Lower lobe of right lung (tissue), 2 donors: ENCODE measurements at places on chromosomes 5 and 9. TPM values are rescaled to one million over a fixed set of nuclear protein-coding genes. Genes with fewer than 3 reads are reported as not detected.

GRCh38 chr9:120757026-120757913 is 35.9 kb downstream of the FBXW2 start:
- no peaks in the 10 kb centered on the region for H3K27me3 ChIP-seq
- no peak overlapping the region for H3K4me3 ChIP-seq
- peak overlapping the region; percentile 3 for H3K27ac ChIP-seq
- H3K4me1 ChIP-seq: peaks cover 27% of the 10 kb centered on the region

MLANA gene
- total RNA-seq: not detected

- no peaks in the 10 kb centered on the region for H3K27me3 ChIP-seq
- DNase-seq: no peak
- H3K36me3 ChIP-seq: no peaks in the 10 kb centered on the region
- no peak overlapping the region for H3K27ac ChIP-seq
Observed at GRCh38 chr9:18014556-18014955, 435.7 kb downstream of the SH3GL2 start.

GRCh38 chr9:91711755-91712601 is 238.1 kb downstream of the ROR2 start:
- no peaks in the 10 kb centered on the region for H3K4me1 ChIP-seq
- DNase-seq: peak; percentile 50
- H3K4me3 ChIP-seq: no peak overlapping the region
- H3K36me3 ChIP-seq: no peaks in the 10 kb centered on the region
- H3K27me3 ChIP-seq: peaks cover 5% of the 10 kb centered on the region

PCDHGB7 gene
- total RNA-seq: 15.9 TPM

DNA sequence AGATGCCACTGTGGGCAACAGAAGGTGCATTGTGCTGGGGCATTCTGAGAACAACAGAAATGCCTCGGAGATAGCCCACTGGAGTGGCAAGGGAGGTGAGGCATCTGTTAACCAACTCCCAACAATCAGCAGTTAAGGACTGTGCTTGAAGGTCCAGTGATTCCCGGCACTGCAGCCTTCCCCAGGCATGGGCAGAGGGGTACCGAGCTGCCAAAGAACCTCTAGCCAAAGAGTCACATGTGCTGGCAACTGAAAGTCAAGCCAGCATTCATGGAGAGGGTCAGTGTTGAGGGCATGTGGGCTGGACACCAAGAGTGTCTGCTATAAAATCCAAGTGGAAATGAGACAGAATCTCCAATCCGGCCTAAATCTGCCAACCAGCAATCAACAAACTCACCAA is 149.6 kb downstream of the ASTN2 start:
- H3K4me1 ChIP-seq: no peaks in the 10 kb centered on the region
- no peaks in the 10 kb centered on the region for H3K36me3 ChIP-seq
- H3K27ac ChIP-seq: no peak overlapping the region

DNA sequence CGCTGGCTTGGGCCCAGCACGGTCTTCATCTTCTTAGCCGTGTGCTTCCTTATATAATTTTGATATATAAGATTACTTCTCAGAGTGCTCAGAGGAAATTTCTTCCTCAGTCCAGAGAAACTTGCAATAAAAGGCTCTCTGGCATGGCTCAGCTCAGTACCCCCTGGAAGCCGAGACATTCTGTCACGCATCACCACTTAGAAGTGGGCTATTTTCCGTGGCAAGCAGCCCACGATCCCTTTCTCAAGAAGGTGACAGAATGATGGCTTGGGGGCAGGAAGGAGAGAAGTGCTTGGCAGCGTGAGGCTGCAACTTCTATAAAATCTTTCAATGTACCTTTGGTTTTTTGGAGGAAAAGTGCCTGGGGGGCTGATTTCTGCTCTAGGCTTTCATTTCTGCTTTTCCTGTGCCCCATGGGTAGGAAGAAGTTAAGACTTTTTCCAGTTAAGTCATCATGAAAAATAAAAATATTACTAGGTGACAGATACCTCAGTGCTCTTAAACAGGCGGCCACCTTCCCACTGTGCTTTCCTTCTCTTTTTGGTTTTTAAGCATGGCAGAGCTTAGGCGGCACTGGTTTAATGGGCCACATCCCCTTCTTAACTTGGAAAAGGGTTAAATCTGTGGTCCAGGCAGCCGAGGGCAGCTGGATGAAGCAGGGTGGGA is 104.6 kb downstream of the MVB12B start:
- no peak overlapping the region for H3K27ac ChIP-seq
- H3K36me3 ChIP-seq: peaks cover 15% of the 10 kb centered on the region
- no peaks in the 10 kb centered on the region for H3K27me3 ChIP-seq
- no peaks in the 10 kb centered on the region for H3K4me1 ChIP-seq
- DNase-seq: no peak
- no peak overlapping the region for H3K4me3 ChIP-seq

PTGR1 gene
- 42.7 TPM for total RNA-seq

GRCh38 chr9:4416467-4416866 is 73.8 kb upstream of the SLC1A1 start:
- no peaks in the 10 kb centered on the region for H3K4me1 ChIP-seq
- no peak overlapping the region for H3K27ac ChIP-seq
- DNase-seq: no peak
- no peaks in the 10 kb centered on the region for H3K27me3 ChIP-seq
- H3K36me3 ChIP-seq: no peaks in the 10 kb centered on the region

RIC1 gene
- total RNA-seq: 20.5 TPM

GRCh38 chr9:131270171-131271015 is 5.9 kb downstream of the FAM78A start:
- H3K27ac ChIP-seq: peak overlapping the region; percentile 89
- peaks cover 71% of the 10 kb centered on the region for H3K4me1 ChIP-seq
- no peaks in the 10 kb centered on the region for H3K27me3 ChIP-seq
- no peaks in the 10 kb centered on the region for H3K36me3 ChIP-seq
- peak; percentile 85 for DNase-seq
- H3K4me3 ChIP-seq: peak overlapping the region; percentile 36

- H3K4me3 ChIP-seq: no peak overlapping the region
- H3K4me1 ChIP-seq: peaks cover 29% of the 10 kb centered on the region
- H3K36me3 ChIP-seq: peaks cover 10% of the 10 kb centered on the region
- H3K27me3 ChIP-seq: no peaks in the 10 kb centered on the region
- DNase-seq: no peak
- no peak overlapping the region for H3K27ac ChIP-seq
Observed at GRCh38 chr5:16877267-16877935, 58.7 kb downstream of the MYO10 start.

DNA sequence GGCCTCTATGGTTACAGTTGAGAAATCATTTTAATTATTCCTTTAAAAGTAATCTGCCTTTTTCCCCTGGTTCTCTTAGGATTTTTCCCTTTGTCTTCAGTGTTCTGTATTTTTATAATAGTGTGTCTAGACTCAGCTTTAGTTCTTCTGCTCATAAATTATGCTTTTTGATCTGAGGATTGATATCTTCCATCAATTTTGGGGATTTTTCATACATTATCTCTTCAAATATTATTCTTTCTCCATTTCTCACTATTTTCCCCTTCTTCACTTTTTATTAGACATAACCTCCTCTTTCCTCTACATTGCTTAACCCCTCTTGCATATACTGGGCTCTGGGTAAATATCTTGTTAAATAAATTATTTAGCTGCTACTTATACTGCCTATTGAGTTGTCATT is 36.3 kb upstream of the IL13 start:
- H3K27me3 ChIP-seq: no peaks in the 10 kb centered on the region
- H3K4me3 ChIP-seq: no peak overlapping the region
- no peaks in the 10 kb centered on the region for H3K4me1 ChIP-seq
- DNase-seq: no peak
- no peak overlapping the region for H3K27ac ChIP-seq
- H3K36me3 ChIP-seq: peaks cover 57% of the 10 kb centered on the region

- no peak for DNase-seq
- no peak overlapping the region for H3K4me3 ChIP-seq
- no peaks in the 10 kb centered on the region for H3K36me3 ChIP-seq
Observed at GRCh38 chr5:107687404-107687803, 16.7 kb upstream of the EFNA5 start.

DNA sequence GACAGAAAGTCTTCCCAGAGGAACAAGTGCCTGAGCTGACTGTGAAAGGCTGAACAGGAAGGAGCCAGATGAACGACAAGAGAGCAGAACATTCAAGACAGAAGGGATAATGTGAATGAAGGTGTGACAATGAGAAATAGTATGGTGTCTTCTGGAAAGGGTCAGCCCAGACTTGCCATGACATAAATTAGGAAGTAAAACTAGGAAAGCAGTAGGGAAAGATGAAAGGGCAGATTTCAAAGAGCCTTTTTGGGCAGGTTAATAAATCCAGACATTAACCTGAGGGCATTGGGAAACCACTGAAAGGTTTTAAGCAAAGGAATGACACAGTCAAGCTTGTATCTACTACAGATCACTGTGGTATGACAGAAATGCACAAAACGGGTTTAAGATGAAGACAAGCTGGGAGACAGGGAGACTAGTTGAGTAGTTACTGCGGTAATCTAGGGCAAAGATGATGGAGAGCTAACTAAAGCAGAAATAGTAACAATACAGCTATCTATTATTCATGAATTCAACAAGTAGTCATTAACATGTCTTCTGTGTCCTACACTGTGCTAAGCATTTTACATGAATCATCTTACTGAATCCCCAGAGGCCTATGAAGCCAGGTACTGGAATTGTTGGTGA is 580.9 kb upstream of the WWC1 start:
- H3K4me1 ChIP-seq: no peaks in the 10 kb centered on the region

TMEM252 gene
- 0.30 TPM for total RNA-seq

DNA sequence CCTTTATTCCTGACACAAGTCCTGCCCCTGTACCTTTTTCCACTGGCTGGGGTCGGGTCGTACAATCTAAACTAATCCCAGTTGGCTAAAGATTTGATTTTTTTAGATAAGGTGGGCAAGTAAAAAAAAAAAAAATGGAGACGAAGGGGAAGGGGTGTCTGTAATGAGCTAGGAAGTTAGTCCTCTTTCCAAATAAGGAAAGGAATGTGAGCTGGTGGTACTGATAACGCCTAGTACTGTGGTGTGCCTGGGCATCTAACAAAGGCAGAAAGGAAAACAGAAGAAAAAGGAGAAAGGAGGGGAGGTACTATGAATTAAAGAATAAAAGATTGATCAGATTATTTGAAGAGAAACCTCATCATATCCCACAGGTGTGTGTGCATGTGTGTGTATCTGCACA is 21.3 kb downstream of the PRDM9 start:
- no peak for DNase-seq
- H3K27me3 ChIP-seq: no peaks in the 10 kb centered on the region
- H3K27ac ChIP-seq: no peak overlapping the region
- H3K4me3 ChIP-seq: no peak overlapping the region
- no peaks in the 10 kb centered on the region for H3K36me3 ChIP-seq

DNA sequence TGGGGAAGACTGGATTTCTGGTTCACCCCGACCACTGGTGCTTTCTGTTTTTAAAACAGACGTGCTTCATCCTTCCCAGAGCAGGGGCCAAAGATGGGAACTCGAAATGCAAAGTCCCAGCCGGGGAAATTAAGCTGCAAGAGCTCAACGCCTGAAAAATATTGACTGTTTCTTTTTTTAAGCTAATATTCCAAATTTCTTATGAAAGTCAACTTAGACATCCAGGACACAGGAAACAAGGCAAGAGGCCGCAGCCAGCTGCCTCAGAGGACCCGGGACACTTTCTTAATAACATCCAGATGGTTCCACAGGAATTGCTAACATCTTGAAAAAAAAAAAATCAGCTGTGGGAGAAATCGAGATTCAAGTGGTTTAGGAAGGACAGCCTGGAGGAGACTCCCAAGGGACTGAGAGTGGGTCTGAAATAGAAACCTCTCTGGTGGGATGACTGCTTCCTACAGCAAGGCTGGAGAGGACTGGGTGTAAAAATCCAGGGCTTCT is 144.9 kb downstream of the FGF1 start:
- peaks cover 21% of the 10 kb centered on the region for H3K4me1 ChIP-seq
- no peaks in the 10 kb centered on the region for H3K36me3 ChIP-seq
- DNase-seq: no peak
- H3K27me3 ChIP-seq: no peaks in the 10 kb centered on the region

- no peaks in the 10 kb centered on the region for H3K27me3 ChIP-seq
- no peak overlapping the region for H3K27ac ChIP-seq
- H3K4me1 ChIP-seq: peaks cover 8% of the 10 kb centered on the region
- DNase-seq: no peak
- no peak overlapping the region for H3K4me3 ChIP-seq
Observed at GRCh38 chr9:86246752-86247161, 12.7 kb downstream of the C9orf153 start.

SLC34A3 gene
- total RNA-seq: not detected

GRCh38 chr5:125575891-125576505 is 829.6 kb upstream of the ZNF608 start:
- peaks cover 4% of the 10 kb centered on the region for H3K4me1 ChIP-seq
- DNase-seq: no peak
- H3K36me3 ChIP-seq: no peaks in the 10 kb centered on the region
- no peak overlapping the region for H3K4me3 ChIP-seq
- no peak overlapping the region for H3K27ac ChIP-seq

GRCh38 chr5:78328585-78329173 is 31.7 kb upstream of the SCAMP1 start:
- H3K4me3 ChIP-seq: no peak overlapping the region
- no peak for DNase-seq
- H3K36me3 ChIP-seq: no peaks in the 10 kb centered on the region
- H3K27ac ChIP-seq: no peak overlapping the region
- H3K4me1 ChIP-seq: no peaks in the 10 kb centered on the region

DNA sequence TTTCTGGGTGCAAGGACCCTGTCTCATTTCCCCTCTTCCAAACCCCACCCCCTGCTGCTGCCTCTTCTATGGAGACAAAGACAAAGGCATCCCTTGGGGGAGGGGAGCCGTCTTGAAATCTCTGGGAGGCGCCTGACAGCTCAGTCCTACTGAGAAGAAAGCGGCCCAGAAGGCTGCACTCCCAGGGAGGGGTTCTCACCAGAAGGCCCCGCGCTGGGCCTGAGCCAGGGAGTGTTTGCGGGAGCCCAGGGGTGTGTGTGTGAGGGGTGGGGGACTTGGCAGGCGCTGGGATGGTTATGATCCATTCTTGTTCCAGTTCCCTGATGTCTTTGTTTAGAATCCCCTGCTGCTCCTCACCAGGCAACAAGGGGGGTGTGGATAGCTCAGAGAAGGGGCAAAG is 45.7 kb upstream of the ALDH1B1 start:
- H3K27me3 ChIP-seq: no peaks in the 10 kb centered on the region
- DNase-seq: no peak
- H3K27ac ChIP-seq: no peak overlapping the region
- no peaks in the 10 kb centered on the region for H3K36me3 ChIP-seq
- no peak overlapping the region for H3K4me3 ChIP-seq

GRCh38 chr9:110152704-110153374 is 55.1 kb downstream of the C9orf152 start:
- H3K4me3 ChIP-seq: no peak overlapping the region
- no peaks in the 10 kb centered on the region for H3K36me3 ChIP-seq
- no peak for DNase-seq
- H3K27ac ChIP-seq: peak overlapping the region; percentile 0

DNA sequence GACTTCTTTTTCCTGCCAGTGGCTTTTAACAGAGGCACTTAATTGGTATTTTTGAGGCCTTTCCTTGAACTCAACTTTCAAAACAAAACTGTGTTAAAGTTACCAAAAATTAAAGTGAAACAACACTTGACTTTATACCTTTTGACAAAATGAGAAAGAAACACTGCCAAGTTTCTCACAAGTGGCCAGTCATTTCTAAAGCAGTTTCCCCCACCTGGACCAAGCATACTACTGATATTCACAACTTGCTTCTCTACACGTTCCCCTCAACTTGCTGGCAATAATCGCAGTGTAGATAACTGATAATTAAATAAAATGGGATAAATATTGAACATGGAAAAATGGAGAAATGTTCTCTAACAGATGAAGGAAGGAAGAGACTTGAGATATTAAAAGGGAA is 135.7 kb downstream of the TLR4 start:
- no peaks in the 10 kb centered on the region for H3K27me3 ChIP-seq
- no peak for DNase-seq
- H3K4me1 ChIP-seq: no peaks in the 10 kb centered on the region
- H3K4me3 ChIP-seq: no peak overlapping the region

GRCh38 chr5:94705427-94705826 is 87.0 kb downstream of the SLF1 start:
- DNase-seq: no peak
- H3K27ac ChIP-seq: no peak overlapping the region
- H3K36me3 ChIP-seq: peaks cover 21% of the 10 kb centered on the region
- H3K4me1 ChIP-seq: no peaks in the 10 kb centered on the region
- no peaks in the 10 kb centered on the region for H3K27me3 ChIP-seq

NUTM2F gene
- not detected for total RNA-seq
